ENCODE measurements at places on chromosomes 13 and 19.
A peak's percentile ranks its signal among the peaks of the same experiment; 100 is the strongest.

- DNase-seq: no peak
These were observed 4.2 kb downstream of the FCHO1 start for GRCh38 chr19:17755443-17755890.

DNA sequence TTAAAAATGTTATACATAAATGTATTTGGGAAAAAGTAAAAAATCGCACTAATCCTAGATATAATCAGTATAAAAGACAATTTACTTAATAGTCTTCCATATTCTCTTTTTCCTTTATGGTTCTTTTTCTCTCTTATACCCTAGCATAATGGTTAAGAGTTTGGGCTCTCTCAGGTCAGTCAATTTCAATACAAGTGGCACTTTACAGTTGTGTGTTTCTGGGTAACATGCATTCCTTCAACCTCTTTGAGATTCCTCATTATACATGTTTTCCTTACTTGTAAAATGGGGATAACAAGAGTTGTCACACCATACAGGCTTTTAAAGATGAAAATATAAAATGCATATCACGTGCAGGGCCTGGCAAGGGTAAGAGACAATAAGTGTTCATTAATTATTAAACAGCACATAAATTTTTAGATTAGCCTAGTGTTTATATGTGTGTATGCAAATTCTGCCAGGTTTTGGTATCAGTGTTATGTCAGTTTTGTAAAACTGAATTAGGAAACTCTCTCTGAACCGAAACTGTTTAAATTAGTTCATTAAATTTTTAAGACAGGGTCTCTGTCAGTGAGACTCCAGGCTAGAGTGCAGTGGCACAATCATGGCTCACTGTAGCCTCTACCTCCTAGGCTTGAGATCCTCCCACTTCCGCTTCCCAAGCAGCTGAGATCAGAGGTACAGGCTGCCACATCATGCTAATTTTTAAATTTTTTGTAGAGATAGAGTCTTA, 49.8 kb downstream of the ELF1 start:
- DNase-seq: no peak

GRCh38 chr19:35429698-35430408, 18.2 kb upstream of the FFAR2 start:
- DNase-seq: no peak

DNA sequence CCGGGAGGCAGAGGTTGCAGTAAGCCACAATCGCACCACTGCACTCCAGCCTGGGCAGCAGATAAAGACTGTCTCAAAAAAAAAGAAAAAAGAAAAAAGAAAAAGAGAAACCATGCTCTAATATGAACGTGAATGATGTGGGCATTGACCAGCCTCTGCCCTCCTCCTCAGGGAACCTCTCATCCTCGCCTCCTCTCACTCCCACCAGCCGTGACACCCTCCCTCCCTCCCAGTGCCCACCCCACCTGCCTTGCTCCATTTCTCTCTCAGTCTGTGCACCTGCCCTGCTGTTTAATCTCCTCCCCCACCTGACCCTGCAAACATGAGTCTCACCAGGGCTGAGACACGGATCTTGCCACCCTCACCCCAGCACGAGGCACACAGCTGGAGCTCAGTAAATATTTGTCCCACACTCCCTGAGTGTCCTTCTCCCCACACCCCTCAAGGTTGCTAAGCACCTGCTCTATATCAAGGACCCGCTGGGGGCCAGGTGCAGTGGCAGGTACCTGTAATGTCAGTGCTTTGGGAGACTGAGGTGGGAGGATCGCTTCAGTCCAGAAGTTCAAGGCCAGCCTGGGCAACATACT, 7.5 kb upstream of the BCAT2 start:
- DNase-seq: no peak

- DNase-seq: no peak
These were observed 12.6 kb downstream of the KHSRP start for GRCh38 chr19:6412061-6412446.

DNA sequence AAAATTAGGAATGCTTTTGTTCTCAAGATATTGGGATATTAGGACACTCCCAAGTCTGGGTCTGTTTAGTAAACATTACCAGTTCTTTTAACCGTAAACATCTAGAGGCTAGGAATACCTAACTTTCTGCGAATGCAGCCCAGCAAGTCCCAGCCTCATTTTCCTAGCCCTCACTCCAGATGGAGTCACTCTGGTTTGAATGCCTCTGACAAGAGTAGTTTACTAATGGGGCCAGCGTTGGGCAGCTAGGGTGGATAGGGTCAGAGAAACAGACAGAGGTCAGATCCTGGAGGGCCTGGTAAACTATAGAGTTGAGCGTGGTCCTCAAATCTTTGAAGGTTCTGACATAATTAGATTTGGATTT, 53.6 kb downstream of the WDFY2 start:
- DNase-seq: no peak

GRCh38 chr13:112991609-112992008, 22.6 kb downstream of the MCF2L start:
- DNase-seq: no peak

DNA sequence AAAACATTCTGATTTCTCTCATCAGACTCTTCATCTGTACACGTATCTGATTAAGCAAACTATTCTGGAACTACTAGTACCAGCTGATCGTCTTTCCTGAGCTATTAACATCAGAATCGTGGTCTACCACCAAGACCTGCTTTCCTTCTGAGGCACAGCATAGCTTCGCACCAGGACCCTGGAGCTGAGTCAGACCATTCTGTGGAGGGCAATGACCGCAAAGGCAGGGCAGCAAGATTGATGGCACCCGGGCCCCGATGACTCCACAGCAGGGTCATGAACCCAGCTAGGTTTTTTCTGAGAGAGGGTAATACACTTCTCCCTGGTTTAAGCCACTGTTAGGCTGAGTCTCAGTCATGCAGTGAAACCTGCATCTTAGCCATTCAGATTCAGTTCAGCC, 158.7 kb upstream of the GPR12 start:
- DNase-seq: no peak

GRCh38 chr13:100301418-100301817, 212.5 kb downstream of the PCCA start:
- DNase-seq: no peak

- DNase-seq: no peak
These were observed 6.7 kb downstream of the ERCC5 start for GRCh38 chr13:102852556-102852955.

GRCh38 chr19:28294395-28294794, 918.6 kb downstream of the UQCRFS1 start:
- no peak for DNase-seq

GRCh38 chr19:58154679-58155648, 4.4 kb upstream of the ZNF329 start:
- peak; percentile 99 for DNase-seq

GRCh38 chr13:110593430-110594130, 21.8 kb upstream of the NAXD start:
- no peak for DNase-seq

- no peak for DNase-seq
These were observed 82.5 kb upstream of the MYCBP2 start for GRCh38 chr13:77409412-77409811.

- no peak for DNase-seq
These were observed 31.8 kb downstream of the TFDP1 start for GRCh38 chr13:113616281-113616906.

DNA sequence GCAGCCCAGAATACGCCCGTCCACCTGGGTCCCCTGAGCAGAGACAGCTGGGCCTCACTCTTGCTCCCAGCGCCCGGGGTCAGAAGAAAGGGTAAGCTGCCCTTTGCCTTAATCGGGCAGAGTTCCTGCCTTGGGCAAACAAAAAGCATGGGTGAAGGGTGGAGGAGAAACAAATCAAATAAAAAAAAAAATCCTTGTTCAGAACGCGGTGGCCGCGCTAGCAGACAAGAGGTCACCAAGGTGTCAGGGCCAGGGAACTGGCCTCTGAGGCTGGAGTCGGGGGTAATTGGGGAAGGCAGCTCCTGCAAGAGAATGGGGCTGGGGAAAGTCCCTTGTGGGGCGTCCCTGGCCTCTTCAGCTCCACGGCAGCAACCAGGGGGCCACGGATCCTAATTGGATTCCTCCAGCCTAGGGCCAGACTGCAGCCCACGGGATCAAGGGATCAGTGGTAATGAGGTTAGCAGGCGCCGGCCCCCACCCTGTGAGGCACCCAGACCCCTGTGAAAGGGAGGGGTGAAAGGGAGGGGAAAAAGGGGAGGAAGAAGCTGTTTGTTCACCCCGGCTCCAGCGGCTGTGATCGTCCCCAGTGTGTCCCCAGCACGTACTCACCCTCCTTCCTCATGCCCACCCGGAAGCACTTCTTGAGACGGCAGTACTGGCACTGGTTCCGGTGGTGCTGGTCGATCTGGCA, 5.5 kb downstream of the NR2F6 start:
- DNase-seq: no peak

GRCh38 chr13:99995104-99995588, 13.6 kb downstream of the ZIC2 start:
- DNase-seq: no peak

DNA sequence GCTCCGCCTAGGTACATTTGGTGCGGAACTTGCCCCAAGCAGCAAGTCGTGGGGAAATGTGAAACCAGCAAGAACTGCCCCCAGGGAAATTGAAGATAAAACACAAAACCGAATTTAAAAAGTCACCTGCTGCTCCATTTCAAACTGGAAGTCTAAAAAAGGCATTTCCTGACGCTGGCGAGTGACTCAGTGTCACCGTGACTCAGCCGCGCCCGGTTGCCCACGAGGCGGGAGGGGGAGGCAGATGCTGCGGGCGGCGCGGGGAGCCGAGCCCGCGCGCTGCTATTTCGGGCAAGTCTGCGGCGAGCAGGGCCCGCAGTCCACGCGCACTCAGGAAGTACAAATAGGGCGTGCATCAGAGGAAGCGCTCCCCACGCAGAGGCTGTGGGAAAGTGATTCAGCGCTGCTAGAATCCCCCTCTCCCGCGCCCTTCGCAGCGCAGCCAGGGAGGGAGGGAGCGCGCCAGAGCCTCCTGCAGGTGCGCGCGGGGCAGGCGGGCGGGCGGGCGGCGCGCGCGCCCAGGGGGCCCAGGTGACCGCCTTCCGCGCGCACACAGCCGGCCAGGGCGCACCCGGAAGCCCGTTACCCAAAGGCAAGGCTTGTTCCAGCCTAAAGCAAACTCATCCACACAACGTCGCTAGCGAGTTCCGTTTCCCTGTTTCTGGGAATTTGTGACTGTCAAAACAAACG, 168.8 kb downstream of the COL4A1 start:
- DNase-seq: peak; percentile 34

GRCh38 chr19:7199613-7200533, 94.3 kb downstream of the INSR start:
- no peak for DNase-seq

GRCh38 chr13:46296115-46296822, 84.5 kb downstream of the LRRC63 start:
- DNase-seq: no peak

DNA sequence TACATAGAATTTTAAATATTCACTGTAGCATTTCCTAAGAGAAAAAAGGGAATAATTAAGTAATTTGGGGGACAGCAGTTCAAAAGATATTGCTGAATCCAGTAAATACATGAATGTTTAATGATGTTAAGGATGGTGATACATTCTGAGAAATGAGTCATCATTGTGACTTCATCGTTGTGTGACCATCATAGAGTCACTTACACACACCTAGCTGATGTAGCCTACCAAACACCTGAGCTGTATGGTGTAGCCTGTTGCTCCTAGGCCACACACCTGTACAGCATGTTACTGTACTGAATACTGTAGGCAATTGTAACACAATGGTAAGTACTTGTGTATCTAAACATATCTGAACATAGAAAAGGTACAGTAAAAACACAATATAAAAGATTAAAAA, 34.8 kb downstream of the ATP7B start:
- DNase-seq: no peak

GRCh38 chr13:80900561-80900960, 559.6 kb upstream of the SPRY2 start:
- no peak for DNase-seq

DNA sequence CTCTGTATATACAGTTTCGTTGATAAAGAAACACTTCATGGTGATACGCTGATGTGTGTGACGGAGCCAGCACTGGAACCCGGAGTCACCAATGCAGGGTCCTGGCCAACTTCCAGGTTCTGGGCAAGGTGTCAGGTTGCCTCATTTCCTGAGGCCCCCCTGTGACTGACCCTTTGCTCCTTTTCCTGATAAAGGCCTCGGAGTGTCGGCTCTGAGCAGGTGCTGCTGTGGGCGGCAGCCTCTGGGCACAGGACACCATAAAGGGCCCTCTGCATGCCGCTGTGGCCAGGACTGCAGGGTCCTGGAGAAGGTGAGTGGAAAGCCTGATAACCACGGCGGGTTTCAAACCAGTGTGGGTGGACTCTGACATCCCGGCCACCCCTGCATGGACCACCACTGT, 17.3 kb upstream of the MYDGF start:
- no peak for DNase-seq

DNA sequence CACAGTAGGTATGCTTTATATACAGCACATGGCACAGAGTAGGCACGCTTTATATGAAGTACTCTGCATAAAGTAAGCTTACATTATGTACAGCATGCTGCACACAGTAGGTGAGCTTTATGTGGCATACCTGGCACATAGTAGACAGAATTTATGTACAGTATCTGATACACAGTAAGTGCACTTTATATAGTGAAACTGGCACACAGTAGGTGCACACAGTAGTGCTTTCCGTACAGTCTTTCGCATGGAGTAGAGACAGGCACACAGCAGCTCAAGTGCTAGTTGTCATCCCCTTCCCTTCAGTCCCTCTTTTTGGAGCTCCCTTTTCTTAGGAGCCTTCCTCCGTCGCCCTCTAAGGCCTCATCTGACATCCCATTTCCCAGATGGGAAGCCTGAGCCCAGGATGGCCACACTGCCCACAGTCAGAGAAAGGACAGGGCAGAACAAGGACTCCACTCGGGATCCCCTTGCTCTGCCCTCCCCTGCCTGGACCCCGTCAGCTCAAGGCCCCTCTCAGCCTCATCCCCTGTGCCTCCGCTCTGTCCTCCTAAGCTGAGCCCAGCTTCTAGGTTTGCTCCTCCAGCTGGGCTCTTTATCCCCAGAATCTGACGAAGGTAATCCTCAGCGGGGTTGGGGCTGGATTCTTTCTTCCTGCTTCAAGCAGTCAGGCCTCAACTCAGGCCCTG, 852 bp upstream of the CYP4F12 start:
- DNase-seq: no peak

DNA sequence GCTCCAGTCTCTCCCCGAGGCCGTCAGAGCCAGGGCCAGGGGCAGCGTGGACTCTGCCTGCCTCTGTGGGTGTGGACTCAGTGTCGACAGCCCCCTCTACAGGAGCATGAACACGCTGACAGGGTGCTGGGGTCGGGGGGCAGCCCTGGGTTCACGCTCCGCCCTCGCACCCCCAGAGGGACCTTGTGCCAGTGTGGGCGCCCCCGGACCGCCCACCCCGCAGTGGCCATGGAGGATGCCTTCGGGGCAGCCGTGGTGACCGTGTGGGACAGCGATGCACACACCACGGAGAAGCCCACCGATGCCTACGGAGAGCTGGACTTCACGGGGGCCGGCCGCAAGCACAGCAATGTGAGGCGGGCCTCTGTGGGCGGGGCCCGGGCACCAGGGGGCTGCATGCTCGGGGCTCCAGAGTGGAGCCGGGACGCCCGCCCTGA, 8.3 kb downstream of the TRPM4 start:
- DNase-seq: no peak

- no peak for DNase-seq
These were observed 237.7 kb upstream of the DACH1 start for GRCh38 chr13:72104656-72105180.

- DNase-seq: no peak
These were observed at the start of gene NFIC for GRCh38 chr19:3365836-3366752. Gene NFIC (plus strand): TSS chr19:3366583. CDS start chr19:3366637, 54 bp downstream.

GRCh38 chr13:110886870-110887596, 27.8 kb downstream of the ANKRD10 start:
- DNase-seq: no peak

All from stimulated activated CD8-positive, alpha-beta memory T cell treated with anti-CD3 and anti-CD28 coated beads, Interleukin-4, amount 100 ng/mL, for 1 hour (primary cell).